Prostate gland (tissue), 2 donors: ENCODE measurements at places on chromosomes 3 and 15.

- H3K27ac ChIP-seq = no peak overlapping the region
- no peak for DNase-seq
- H3K4me1 ChIP-seq = no peaks in the 10 kb centered on the region
- H3K4me3 ChIP-seq = no peak overlapping the region
- H3K27me3 ChIP-seq = no peaks in the 10 kb centered on the region
Measured at GRCh38 chr3:132394320-132394719, 23.0 kb upstream of the DNAJC13 start.

DNA sequence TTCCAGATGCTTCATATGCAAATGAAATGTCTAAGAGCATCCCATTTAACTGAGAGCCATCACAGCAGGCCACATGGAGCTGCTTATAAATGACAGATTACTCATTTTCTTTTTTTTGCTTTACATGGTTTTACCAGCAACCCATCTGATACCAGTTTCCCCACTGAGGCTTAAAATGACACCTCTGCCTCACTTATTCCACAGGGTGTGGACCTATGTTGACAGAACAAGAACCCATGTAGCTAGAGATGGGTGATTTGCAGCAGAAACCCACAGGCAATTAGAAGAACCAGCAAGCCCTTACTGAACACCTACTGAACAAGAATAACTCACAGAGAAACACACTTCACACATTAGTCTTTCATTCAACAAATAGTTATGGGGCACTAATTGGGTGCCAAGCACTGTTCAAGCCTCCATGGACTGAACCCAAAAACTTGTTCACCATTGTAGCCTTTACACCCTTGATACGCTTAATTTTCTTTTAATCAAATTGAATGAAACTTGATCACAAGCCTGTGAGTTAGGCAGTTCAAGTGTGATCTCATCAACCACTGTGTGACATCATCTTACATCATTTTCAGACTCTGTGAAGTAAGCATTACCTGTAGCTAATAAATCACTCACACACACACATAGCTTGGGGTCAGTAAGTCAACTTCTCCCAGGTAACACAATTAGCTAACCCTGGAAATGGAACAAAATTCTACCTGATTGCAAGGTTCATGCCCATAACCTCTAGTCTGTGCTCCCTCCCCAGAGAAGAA is 45.4 kb downstream of the MAGI1 start:
- peaks cover under 1% of the 10 kb centered on the region for H3K4me1 ChIP-seq
- no peak overlapping the region for H3K4me3 ChIP-seq
- DNase-seq = no peak
- H3K36me3 ChIP-seq = no peaks in the 10 kb centered on the region
- no peaks in the 10 kb centered on the region for H3K27me3 ChIP-seq
- H3K27ac ChIP-seq = no peak overlapping the region

DNA sequence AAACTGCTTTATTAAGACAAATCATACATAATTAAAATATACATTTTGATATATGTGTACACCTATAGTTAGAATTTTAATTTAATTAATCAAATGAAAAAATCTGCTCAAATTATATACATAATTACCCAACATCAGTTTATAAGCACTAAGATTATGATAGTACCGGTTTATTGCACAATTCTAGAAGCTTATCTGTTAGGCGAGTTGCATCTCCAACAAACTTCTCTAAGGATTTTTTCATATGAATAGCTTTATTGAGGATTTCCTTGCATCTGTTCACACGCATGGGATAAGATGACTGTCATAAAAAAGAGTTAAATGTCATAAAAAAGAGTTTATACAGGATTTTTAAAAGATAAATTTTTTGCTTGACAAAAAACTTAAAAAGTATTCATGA is 19.9 kb upstream of the XRN1 start:
- no peak overlapping the region for H3K4me3 ChIP-seq
- H3K36me3 ChIP-seq = no peaks in the 10 kb centered on the region
- no peak for DNase-seq
- no peaks in the 10 kb centered on the region for H3K4me1 ChIP-seq

DNA sequence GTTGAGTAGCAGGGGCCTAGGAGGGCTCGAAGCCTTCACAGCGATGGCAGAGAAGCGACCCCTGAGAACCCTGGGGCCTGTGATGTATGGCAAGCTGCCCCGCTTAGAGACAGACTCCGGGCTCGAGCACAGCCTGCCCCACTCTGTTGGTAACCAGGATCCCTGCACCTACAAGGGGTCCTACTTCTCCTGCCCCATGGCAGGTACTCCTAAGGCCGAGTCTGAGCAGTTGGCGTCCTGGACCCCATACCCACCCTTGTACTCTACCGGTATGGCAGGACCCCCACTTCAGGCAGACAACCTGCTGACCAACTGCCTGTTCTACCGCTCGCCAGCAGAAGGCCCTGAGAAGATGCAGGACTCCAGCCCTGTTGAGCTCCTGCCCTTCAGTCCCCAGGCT is 4.3 kb downstream of the C15orf39 start:
- H3K27ac ChIP-seq = no peak overlapping the region
- H3K4me3 ChIP-seq = no peak overlapping the region
- no peaks in the 10 kb centered on the region for H3K27me3 ChIP-seq
- DNase-seq = no peak
- H3K4me1 ChIP-seq = peaks cover 4% of the 10 kb centered on the region
- peaks cover 25% of the 10 kb centered on the region for H3K36me3 ChIP-seq

DNA sequence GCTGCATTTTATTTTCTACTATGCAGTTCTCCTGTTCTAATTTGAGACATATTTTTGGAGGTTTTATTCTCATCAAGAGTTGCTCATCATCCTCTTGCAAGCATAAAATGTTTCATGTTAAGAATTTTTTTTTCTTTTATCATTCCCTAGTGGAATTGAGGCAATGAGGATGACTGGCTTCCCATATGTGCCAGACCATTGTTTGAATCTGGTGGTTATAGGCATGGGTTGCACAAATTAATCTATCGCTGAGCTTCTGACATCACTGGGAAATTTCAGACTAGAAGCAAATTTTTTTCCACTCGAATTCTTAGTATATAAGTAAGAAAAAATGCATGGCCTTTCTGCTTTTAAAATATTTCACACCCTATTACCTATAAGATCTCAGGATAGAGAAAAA is 279.1 kb upstream of the PLSCR5 start:
- no peaks in the 10 kb centered on the region for H3K4me1 ChIP-seq
- H3K4me3 ChIP-seq = no peak overlapping the region
- DNase-seq = no peak
- no peaks in the 10 kb centered on the region for H3K36me3 ChIP-seq
- H3K27me3 ChIP-seq = no peaks in the 10 kb centered on the region
- H3K27ac ChIP-seq = no peak overlapping the region

GRCh38 chr3:24503616-24504113 is 9.0 kb upstream of the THRB start:
- H3K4me3 ChIP-seq = no peak overlapping the region
- H3K27me3 ChIP-seq = no peaks in the 10 kb centered on the region
- no peak overlapping the region for H3K27ac ChIP-seq
- no peak for DNase-seq
- H3K4me1 ChIP-seq = no peaks in the 10 kb centered on the region
- H3K36me3 ChIP-seq = no peaks in the 10 kb centered on the region

- peaks cover 16% of the 10 kb centered on the region for H3K4me1 ChIP-seq
- peak overlapping the region; percentile 96 for H3K27ac ChIP-seq
- DNase-seq = no peak
Measured at GRCh38 chr3:50261505-50261904, 7.4 kb upstream of the SEMA3B start.

GRCh38 chr3:46383951-46384330 is 13.2 kb downstream of the CCR5 start:
- H3K27me3 ChIP-seq = no peaks in the 10 kb centered on the region
- peaks cover 7% of the 10 kb centered on the region for H3K4me1 ChIP-seq
- no peaks in the 10 kb centered on the region for H3K36me3 ChIP-seq
- H3K27ac ChIP-seq = no peak overlapping the region
- no peak for DNase-seq

DNA sequence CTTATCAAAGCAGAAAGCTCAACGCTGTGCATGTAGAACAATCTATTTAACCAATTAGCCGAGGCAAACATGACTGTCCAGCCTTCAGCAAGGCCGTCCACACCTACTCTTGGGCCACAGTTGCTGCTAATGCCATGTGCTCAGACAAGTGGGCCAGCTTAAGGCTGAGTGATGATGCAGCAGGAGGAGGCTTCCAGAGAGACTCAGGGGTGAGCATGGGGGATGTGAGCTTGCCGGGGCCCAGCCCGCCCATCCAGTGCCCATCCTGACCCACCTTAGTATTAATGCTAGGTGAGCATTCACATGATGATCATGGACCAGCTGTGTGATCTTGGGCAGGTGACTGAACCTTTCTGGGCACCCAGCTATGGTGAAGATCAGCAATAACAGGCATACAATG is 150.1 kb downstream of the TPRA1 start:
- H3K27me3 ChIP-seq = no peaks in the 10 kb centered on the region
- H3K36me3 ChIP-seq = no peaks in the 10 kb centered on the region
- no peak overlapping the region for H3K4me3 ChIP-seq
- DNase-seq = no peak

GRCh38 chr15:45449395-45449794 is 71.1 kb upstream of the GATM start:
- DNase-seq = no peak
- no peak overlapping the region for H3K4me3 ChIP-seq
- H3K27me3 ChIP-seq = no peaks in the 10 kb centered on the region
- no peak overlapping the region for H3K27ac ChIP-seq

DNA sequence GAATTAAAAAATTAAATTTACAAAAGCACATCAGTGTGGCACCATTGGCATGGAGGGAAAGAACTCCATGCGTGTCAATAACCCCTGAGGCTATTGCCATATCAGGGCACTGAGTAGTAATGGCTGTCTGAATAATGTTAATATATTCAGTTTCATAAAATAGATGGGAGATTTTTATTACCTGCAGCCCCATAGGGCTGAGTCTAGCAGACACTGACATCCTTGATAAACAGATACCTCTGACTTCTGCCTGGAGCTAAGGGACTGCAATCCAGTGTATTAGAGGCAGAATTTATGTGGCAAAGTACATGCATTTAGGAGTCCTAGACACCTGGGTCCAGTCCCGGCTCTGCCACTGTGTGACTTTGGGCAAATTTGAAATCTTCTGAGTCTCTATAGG is 38.8 kb upstream of the SV2B start:
- no peaks in the 10 kb centered on the region for H3K27me3 ChIP-seq
- no peak for DNase-seq
- no peaks in the 10 kb centered on the region for H3K36me3 ChIP-seq
- no peaks in the 10 kb centered on the region for H3K4me1 ChIP-seq
- no peak overlapping the region for H3K27ac ChIP-seq

- no peaks in the 10 kb centered on the region for H3K4me1 ChIP-seq
- DNase-seq = no peak
- H3K36me3 ChIP-seq = no peaks in the 10 kb centered on the region
Measured at GRCh38 chr3:22322861-22323260, 571.9 kb upstream of the ZNF385D start.

GRCh38 chr3:53255423-53255774 is 423 bp downstream of the TKT start:
- H3K27ac ChIP-seq = peak overlapping the region; percentile 79
- no peaks in the 10 kb centered on the region for H3K4me1 ChIP-seq
- H3K4me3 ChIP-seq = peak overlapping the region; percentile 87
- no peaks in the 10 kb centered on the region for H3K27me3 ChIP-seq
- H3K36me3 ChIP-seq = no peaks in the 10 kb centered on the region

- no peak for DNase-seq
- H3K4me3 ChIP-seq = no peak overlapping the region
- H3K27ac ChIP-seq = peak overlapping the region; percentile 18
- no peaks in the 10 kb centered on the region for H3K4me1 ChIP-seq
- H3K27me3 ChIP-seq = no peaks in the 10 kb centered on the region
- H3K36me3 ChIP-seq = no peaks in the 10 kb centered on the region
Measured at GRCh38 chr3:114406286-114406685, 112.5 kb downstream of the TIGIT start.

DNA sequence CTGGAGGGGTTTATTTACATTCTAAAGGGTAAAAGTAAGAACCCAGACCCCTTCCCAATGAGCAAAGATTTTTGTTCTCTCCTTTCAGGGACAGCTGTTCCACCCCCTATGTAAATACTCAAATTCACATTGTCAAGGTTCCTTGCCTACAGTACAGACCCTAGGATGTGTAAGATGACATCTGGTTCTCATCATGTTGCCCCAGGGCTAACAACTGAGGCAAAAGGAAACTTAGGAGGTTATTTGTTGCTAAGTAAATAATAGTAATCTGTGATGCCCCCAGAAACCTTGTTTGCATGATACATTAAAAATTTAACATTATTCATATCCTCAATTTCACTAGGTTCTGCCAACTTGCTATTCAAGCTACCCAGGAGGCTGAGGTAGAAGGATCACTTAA is 135.0 kb upstream of the CCNL1 start:
- no peak for DNase-seq
- no peaks in the 10 kb centered on the region for H3K27me3 ChIP-seq
- no peaks in the 10 kb centered on the region for H3K36me3 ChIP-seq
- H3K27ac ChIP-seq = no peak overlapping the region
- H3K4me1 ChIP-seq = no peaks in the 10 kb centered on the region

DNA sequence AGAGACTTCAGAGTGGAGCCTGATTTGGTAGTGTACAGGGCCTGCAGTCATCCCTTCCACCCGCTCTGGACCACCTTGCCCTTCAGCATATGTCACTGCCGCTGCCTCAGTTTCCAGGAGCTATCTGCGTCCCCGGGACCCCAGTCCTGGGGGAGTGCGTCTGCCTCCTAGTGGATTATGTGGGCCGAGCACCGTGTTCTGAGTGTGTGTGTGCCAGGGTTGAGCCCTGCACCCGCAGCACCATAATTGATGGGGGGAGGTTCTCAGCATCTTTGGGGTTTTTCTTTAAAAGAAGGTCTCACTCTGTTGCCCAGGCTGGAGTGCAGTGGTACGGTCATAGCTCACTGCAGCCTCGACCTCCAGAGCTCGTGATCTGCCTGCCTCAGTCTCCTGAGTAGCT is 33.6 kb downstream of the CD276 start:
- H3K36me3 ChIP-seq = no peaks in the 10 kb centered on the region
- no peaks in the 10 kb centered on the region for H3K27me3 ChIP-seq
- no peaks in the 10 kb centered on the region for H3K4me1 ChIP-seq
- DNase-seq = no peak
- no peak overlapping the region for H3K27ac ChIP-seq

DNA sequence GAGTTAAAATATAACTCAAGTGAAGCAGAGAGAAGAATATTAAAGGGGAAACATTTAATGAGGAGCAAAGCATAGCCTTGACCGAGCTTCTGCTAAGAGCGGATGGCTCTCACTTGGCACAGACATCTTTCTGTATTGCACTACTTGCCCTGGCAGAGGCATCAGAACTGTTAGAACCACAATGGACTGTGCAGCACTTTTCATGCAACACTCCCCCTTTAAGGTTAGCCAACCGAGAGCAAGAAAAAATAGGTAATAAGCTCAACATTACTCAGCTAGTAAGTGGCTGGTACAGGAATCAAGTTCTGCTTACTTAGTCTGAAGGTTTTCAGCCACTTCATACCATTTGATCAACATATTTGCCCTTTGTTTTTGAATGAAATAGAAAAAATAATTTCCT is 33.7 kb downstream of the CRTC3 start:
- no peak overlapping the region for H3K27ac ChIP-seq
- no peak for DNase-seq
- no peak overlapping the region for H3K4me3 ChIP-seq
- H3K4me1 ChIP-seq = peaks cover 3% of the 10 kb centered on the region
- H3K27me3 ChIP-seq = no peaks in the 10 kb centered on the region

GRCh38 chr3:12708584-12709192 is 44.8 kb upstream of the RAF1 start:
- no peaks in the 10 kb centered on the region for H3K36me3 ChIP-seq
- H3K27ac ChIP-seq = no peak overlapping the region
- DNase-seq = no peak
- H3K27me3 ChIP-seq = no peaks in the 10 kb centered on the region
